ENCODE measurements at places on chromosomes 4 and X. TPM values are rescaled to one million over a fixed set of nuclear protein-coding genes. Genes with fewer than 3 reads are reported as not detected.

- no peak for DNase-seq
Observed at GRCh38 chr4:48967631-48968030, 18.4 kb upstream of the CWH43 start.

DNA sequence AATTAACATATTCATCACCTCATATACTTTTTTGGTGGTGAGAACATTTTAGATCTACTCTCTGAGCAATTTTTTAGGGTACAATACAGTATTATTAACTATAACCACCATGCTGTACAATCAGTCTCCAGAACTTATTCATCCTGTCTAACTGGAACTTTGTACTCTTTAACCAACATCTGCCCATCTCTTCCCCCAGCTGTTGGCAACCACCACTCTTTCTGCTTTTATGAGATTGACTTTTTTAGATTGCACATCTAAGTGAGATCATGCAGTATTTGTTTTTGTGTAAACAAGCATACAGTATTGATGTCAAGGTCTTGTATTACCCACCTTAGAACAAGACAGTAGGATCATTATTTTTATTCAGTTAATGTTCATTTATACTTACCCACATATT is 516.8 kb downstream of the RPA4 start:
- no peak for DNase-seq

DNA sequence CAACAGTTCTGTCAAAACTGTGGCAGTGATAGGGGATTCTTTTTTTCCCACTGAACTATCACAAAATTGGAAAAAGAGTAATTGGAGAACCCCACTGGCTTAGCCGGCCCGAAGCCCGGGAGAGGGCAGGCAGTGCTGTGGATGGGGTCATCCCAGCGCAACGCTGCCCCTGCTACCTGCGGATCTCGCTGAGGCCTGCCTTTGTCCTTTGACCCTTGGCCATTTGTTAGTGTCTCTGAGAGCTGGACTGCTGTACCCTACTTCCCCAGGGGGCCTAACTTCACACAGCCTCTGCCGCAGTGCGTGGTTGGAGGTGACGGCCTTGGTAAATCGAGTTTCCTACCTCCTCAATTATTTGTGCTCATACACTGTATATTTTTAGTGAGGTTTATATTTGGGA is 43.0 kb upstream of the MSANTD1 start:
- no peak for DNase-seq

GRCh38 chrX:51802917-51803688 is 59.9 kb downstream of the GSPT2 start:
- peak; percentile 45 for DNase-seq

DNA sequence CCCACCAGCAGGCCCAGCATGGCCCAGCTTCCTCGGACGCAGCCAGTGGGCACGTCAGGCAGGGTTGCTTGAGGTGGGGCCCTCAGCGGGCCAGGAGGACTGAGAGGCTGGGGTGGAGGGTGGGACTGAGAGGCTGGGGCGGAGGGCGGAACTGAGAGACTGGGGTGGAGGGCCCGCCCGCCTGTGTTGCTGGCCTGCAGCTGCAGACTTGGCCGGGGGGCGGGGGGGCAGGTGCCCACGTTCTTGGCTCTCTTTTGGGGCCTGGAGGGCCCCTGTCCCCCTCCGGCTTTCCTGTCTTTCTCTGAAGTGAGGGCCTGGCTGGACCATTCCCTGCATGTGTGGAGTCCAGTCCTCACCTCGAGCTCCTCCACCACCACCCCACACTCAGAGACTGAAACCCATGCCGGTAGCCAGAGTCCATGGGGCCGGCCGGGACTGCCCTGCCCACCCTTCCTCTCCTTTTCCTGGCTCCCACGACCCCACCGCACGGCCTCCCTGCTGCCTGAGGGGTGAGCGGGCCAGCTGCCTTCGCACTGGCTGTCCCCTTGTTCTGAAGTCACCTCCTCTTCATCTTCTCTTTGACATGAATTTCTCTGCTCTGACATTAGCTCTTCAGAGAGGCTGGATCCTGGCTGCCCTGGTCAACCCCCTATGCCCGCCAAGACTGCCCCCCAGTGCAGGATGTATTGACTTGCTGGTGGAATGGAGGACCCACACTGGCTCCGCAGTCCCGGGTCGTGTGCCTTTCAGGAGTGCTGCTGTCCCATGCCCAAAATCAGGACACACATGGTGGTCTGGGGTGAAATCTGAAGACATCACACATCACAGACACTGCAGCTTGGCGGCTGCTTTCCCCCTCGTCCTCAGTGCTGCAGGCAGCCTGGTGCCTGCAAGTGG is 10.1 kb upstream of the NKX1-1 start:
- peak; percentile 30 for DNase-seq

- DNase-seq: peak; percentile 48
Observed at GRCh38 chr4:8283631-8284121, 14.1 kb downstream of the HTRA3 start.

- DNase-seq: no peak
Observed at GRCh38 chr4:28469387-28469786, 1608.7 kb downstream of the STIM2 start.

DNA sequence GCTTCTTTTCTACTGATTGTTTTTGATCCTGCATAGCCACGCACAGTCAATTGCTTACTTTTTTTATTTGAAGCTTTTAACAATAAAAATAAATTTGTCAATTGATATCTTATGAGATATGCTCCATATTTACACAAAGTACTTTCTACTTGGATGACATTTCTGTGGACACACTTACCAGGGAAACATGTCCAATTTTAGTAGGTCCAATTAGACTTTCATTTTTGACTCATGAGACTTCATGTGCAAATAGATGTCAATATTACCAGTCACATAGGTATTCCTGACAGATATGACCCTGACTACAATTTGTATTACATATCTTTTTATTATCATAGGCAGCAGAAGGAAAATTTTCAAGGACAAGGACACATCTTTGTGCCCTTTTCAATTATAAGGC is 219.9 kb upstream of the ANKRD50 start:
- no peak for DNase-seq

DNA sequence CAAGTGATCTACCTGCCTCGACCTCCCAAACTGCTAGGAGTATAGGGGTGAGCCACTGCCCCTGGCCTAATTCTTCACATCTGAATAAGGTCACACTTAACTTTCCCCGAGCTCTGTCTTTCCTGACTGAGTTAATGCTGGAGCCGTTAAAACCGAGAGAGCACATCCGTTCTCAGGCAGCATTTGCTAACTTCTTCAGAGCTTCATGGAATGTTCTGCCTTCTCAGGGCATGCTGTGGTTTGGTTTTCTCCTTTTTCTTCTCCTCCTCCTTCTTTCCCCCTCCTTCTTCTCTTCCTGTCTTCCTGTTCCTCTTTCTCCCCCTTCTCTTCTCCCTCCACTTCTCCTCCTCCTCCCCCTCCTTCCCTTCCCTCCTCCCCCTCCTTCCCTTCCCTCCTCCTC is 119.9 kb downstream of the ASMT start:
- no peak for DNase-seq

DNA sequence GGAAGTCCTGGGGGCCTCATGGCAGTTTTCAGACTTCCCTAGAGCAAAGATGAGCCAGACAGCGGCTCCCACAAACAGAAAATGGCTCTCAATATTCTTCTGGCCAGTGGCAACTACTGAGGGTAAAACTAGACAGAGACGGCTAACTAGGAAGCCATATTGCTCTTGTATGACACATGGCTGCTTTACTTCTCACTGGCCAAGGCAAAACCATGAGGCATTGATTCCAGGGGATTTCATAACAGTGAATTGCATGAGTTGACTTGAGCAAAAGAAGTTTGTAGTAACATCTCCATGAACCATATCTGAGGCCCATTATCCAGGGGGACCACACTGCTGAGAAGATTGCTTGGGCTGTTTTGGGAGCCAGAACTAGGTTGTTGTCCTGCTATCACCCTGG is 13.7 kb upstream of the TLR8 start:
- DNase-seq: no peak

Gene TSC22D3
- total RNA-seq: 66.4 TPM

Gene PLXNB3
- total RNA-seq: 1.5 TPM

Gene ARHGAP6
- total RNA-seq: 2.7 TPM

Data from Right ventricle myocardium superior (tissue), 1 donor.